Activated naive CD4-positive, alpha-beta T cell (primary cell): ENCODE measurements at places on chromosomes 1 and 21.
A peak's percentile ranks its signal among the peaks of the same experiment; 100 is the strongest.

- DNase-seq = no peak
Measured at GRCh38 chr1:51794868-51795267, 83.7 kb downstream of the NRDC start.

DNA sequence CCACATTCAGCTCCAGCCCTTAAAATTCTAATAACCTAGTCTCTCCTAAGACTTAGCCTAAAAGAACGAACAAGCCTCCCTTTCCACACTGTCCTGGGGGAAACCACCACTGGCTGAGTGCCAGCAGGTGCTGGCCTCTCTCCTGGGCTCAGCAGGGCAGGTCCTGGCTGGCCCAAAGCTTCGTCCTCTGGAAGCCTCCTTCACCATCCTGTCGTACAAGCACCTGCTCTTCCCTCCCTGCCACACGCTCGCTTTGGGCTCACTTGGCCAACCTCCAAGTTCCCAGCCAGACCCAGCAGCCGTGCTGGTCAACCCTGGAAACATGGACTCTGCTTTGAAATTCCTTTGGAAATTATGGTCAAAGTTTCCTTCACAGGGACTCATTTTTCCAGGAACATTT lies 58.2 kb upstream of the SLC25A33 start:
- DNase-seq = no peak

GRCh38 chr1:19869929-19870328 lies 12.3 kb upstream of the OTUD3 start:
- no peak for DNase-seq

DNA sequence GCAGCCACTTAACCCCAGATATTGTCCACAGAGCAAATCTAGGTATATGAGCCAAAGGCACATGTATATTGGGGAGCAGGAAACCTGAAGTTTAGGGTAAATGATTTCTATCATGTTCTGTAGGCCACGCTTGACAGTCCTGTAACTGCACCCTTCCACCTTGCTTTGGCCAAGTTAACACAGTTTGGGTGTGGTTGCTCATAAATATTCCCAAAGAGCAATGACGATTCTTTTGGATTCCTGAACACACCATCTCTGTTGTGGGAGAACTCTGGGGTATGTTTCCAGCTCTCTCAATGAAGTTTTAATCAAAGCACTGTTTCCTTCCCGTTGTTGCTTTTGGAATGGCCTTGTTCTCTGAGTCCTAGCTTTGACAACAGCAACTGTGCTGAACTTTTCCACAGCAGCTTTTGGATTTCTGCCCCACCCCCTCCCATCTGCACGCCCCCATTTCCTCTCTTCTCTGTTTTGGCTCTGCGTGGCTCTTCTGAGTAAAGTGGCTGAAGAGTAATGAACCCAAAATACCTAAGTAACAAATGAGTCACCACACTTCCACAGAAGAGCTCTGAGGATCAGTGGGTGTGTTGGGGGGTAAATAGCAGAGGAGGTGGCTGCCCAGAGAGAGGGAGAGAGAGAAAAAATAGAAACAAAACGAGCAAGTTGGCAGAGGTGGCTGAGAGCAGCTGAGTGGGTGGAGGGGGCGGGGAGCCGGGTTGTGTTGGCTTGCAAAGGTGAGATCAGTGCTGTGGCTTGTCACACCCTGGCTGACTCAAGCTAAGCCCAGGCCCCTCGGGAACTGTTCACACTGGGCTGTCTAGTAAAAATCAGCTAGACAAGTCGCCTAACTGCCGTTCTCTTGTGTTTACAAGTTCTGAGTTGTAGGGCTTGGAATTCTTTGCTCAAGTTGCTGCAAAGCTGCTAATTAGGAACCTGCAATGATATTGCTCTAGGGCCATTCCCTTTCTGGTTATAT lies 26.9 kb upstream of the RAP1A start:
- DNase-seq = peak; percentile 55

GRCh38 chr1:230067419-230067870 lies 407 bp downstream of the GALNT2 start:
- DNase-seq = no peak

GRCh38 chr1:62841587-62842169 lies 57.7 kb downstream of the ATG4C start:
- no peak for DNase-seq

DNA sequence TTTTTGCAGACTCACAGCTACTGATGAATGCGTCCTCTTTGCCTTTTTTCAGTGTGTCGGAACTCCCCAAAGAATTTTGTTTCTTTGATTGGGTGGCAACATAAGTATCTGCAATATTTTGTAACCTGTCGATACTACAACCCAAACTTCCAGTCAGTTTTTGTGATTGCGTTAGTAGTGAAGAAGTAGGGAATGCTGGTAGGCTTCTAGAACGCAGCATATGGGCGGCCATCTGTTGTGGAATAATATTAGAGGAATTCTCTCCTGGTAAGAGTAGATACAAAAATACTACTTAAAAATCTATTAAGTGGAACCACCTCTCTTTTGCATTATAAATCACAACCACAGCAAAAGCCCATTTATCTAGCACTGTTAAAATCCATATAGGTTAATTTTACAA lies 107.4 kb downstream of the LYST start:
- DNase-seq = no peak

DNA sequence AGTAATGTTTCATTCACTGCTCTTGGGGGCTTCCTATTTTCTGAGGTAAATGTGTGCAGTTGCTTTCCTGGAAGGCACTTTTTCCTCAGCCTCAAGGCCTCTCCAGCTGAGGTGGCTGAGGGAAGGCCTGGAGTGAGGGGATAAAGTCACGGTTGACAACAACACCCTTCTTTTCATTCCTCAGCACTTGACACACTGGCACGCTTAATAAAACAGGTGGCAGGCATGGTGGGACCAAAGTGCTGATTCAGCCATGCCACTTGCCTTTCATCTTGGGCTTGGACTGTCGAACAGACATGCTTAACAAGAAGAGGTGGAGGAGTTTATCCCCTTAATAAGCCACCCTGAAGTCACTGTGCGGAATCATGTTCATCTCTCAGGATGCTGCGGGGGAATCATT lies 23.6 kb upstream of the GRHL3 start:
- DNase-seq = no peak
